ENCODE measurements at places on chromosomes 7 and 10.

DNA sequence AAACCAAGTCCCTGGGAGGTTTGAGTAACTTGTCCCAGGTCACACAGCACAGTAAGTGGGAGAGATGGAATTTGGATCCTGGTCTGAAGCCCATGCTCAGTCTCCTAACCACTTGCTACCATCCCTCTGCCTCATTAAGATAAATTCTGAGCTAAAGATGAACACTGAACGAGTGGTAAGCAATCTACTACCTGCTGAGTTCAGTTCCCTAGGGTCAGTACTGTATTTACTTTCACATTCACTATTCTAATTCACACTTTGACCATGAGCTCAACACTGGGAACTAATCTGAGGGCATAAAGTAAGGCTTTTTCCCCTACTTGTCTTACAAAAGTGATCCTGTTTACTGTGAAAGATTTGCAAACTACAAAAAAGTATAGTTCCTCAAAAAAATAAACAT, 2.4 kb downstream of the UROS start:
- DNase-seq: no peak

DNA sequence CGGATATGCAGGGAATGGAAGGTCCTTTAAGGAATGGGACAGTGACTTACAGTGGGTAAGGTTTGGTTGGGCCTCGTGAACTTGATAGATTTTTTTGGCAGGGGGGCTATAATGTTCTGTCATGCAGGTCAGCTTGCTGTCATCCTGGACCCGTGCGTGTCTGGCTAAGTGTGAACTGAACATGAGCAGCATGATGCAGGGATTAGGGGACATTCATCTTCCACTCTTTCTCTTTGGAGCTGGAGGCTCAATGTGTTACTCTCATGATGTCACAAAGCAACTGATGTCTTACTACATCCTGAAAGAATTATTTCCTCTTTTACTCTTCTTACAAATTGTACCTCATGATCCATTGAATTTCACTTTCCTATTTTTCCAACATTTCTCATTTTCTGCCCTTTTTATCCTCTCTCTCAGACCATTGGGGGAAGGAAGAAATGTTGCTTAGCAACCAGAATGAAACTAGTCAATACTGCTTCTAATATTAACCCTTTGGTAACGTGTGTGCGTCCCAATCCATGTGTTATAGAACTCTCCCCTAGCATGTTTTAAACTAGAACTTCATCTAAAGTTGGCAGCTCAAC, 549.1 kb downstream of the LRMDA start:
- DNase-seq: no peak

- no peak for DNase-seq
Observed at GRCh38 chr7:90250601-90251303, 5.8 kb downstream of the CFAP69 start.

DNA sequence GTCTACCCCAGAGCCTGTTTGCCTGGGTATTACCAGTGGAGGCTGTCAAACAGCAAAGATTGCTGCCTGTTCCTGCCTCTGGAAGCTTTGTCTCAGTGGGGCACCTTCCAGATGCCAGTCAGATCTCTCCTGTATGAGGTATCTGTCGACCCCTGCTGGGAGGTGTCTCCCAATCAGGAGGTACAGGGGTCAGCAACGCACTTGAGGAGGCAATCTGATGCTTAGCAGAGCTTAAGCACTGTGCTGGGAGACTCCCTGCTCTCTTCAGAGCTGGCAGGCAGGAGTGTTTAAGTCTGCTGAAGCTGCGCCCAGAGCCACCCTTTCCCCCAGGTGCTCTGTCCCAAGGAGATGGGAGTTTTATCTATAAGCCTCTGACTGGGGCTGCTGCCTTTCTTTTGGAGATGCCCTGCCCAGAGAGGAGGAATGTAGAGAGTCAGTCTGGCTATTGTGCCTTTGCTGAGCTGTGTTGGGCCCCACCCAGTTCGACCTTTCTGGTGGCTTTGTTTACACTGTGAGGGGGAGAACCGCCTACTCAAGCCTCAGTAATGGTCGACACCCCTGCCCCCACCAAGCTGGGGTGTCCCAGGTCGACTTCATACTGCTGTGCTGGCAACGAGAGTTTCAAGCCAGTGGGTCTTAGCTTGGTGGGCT, 62.2 kb downstream of the PPP1R9A start:
- no peak for DNase-seq

DNA sequence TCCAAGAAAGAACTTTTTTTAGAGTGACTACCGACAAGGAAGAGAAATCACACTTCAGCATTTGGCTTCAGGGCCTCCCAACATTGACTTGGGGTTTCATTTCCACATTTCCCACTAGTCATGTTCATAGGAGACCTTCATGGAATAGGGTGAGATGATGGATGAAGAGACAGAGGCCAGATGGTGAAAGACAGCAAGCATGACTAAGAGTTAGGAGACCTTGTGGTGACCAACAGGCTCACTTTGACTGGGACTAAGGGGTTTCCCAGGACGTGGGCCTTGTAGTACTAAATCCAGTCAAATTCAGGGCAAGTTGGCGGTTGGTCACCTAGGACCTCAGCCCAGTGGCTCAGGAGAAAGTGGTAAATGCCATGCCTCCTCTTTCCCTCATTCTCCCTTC, 3.0 kb upstream of the GIMAP5 start:
- DNase-seq: no peak

- DNase-seq: no peak
Observed at GRCh38 chr10:61633665-61634064, 29.1 kb upstream of the CABCOCO1 start.

DNA sequence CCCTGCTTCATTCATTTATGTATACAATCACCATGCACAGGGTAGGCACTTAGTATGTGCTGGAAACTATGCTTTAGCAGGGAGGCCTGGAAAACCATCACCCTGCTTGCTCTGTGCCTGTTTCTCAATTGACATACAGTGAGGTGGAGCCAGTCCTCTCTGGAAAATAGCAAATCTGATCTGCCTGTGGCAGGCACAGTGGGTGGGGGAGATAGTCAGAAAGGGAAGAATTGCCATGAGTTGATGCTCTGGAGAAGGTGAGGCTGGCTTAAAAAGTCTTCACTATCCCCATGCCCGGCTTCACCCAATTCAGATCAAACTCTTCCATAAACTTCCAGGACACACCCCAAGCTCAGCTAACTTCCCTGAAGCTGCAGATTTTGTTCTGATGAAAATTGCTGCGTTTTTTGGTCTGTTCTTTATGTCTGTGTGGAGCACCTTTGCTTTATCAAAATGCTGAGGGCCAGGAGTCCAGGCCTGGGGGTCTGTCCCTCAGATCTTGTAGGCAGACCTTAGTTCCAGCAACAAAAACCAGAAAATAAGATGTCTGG, 84.8 kb downstream of the ANK3 start:
- DNase-seq: no peak

DNA sequence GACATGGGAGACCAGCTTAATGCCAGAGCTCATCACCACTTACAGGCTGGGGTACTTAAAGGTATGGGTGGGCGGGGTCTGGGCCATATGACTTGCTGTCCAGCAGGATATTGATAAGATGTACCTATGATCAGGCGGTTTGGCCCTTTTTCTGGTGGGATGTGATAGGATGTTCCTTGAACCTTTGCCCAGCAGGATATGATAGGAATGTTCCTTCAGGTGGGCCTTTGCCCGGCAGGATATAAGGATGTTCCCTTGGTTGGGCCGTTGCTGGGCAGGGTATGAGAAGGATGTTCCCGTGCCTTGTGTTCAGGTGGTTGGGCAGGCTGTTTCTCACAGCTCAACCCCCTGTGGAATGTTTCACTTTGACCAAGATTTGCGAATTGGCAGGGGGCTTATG, 187.2 kb upstream of the CXCL12 start:
- no peak for DNase-seq

GRCh38 chr7:93535616-93536015, 38.9 kb downstream of the CALCR start:
- DNase-seq: no peak

GRCh38 chr7:42493436-42494198, 256.6 kb upstream of the GLI3 start:
- DNase-seq: peak; percentile 44

GRCh38 chr7:138876326-138876725, 78.3 kb upstream of the ATP6V0A4 start:
- no peak for DNase-seq

GRCh38 chr10:76301950-76302349, 870.5 kb downstream of the LRMDA start:
- DNase-seq: no peak

DNA sequence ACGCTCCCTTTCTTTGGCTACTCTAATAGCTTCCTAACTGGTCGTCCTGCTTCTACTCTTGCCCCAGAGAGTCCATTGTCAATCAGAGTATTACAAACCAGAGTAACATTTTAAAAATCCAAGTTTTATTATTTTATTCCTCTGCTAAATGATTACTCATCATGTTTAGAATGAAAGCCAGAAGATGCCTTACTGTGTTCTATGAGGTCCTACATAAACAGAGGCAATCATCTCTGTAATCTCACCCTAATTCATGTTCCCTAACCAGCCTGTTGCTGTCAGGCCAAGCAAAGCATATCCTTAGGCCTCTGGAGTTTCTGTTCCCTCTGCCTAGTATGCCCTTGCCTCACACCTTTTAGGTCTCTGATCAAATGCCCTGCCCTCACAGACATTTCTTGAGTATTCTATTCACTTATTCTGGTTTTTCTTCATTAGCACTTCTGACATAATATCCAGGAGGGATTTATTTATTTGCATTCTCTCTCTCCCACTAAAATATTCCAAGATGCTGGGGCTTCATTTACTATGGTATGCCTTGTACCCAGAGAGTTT, 497.5 kb downstream of the PHTF2 start:
- DNase-seq: no peak

DNA sequence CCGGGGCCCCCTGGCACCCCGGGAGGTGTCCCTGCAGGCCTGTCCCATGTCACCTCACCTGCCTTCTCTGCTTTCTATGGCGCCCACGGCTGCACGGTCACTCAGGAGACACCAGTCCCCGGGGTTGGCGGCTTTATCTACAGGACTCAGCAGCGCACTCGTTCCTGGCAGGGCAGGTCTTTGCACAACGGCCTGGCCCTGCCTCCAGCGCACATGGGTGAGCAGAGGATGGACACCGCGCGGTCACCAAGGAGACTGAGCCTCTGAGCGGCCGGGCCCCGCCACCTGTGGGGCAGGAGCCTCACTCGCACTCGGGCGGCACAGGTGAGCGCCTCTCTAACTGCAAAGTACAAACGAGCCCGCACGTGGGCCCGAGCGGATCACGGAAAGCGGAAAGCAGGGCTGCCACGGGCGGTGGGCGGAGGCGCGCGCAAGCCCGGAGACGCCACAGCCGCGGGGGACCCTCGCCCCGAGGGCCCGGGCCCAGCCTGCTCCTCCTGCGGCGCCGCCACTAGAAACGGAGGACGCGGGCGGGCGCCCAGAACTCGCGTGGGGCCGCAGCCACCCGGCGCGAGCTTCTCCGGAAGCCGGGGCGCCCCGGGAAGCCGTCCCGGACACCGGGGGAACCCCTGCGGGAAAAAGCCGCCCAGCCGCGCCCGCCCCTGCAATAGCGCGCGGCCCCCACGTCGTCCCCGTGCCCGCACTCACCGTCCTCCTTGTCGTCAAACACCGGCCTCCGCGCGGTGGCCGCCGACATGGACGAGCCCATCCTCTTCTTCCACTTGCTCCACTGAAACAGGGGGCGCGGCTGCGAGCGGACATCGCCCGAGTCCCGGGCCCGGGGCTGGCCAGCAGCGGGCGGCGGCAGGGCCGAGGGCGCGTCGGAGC, 642 bp downstream of the STK32C start:
- DNase-seq: peak; percentile 16

DNA sequence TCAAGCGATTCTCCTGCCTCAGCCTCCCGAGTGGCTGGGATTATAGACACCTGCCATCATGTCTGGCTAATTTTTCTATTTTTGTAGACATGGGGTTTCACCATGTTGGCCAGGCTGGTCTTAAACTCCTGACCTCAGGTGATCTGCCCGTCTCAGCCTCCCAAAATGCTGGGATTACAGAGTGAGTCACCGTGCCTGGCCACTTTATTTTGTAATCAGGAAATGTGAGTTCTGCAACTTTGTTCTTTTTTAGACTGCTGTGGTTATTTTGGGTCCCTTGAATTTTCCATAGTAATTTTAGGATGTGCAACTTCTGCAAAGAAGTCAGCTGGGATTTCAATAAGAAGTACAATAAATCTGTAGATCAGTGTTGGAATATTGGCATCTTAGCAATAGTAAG, 96.8 kb downstream of the CYTH3 start:
- no peak for DNase-seq

- no peak for DNase-seq
Observed at GRCh38 chr10:15545884-15546283, 173.8 kb downstream of the ITGA8 start.

GRCh38 chr7:148173369-148173768, 417.2 kb upstream of the C7orf33 start:
- no peak for DNase-seq

- no peak for DNase-seq
Observed at GRCh38 chr7:83835424-83835823, 186.5 kb upstream of the SEMA3E start.

- DNase-seq: peak; percentile 86
Observed at GRCh38 chr7:151110941-151111645, 24.8 kb downstream of the AGAP3 start.

DNA sequence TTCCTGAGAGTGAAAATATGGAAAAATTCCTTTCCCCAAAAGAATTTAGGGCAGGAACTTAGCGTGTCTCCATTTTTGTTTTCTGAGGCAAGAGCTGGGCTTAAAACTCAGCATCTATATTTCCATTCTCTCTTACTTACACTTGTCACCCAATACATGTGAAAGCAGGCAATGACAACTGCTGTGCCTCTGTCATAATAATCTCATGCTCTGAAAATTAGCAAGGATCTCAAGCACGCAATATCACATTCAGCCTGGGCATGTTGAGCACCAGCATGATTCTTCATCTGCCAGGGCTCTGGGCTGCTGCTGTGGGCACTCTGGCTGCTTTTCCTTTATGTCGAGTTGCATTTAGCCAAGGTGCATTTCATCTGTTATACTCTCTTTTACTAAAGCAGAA, 255.5 kb downstream of the SNX10 start:
- DNase-seq: no peak

DNA sequence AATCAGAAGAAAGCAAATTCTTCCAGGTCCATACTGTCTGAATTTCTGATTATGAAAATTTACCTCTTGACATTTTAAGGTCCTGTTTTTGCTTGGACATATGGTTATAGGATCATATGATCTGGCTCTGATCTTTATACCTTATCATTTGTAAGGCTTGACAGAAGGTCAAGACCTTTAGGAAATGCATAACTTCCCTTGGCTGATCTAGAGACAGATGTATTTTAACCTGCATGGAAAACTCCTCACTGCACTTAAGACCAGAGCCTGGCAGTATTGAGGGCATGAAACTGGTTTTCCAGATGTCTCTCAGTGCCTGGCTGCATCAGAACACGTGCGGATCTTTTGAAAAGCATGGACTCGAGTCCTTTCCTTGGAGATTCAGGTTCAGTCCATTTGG, 55.9 kb downstream of the TRRAP start:
- no peak for DNase-seq

GRCh38 chr7:74064696-74065095, 18.9 kb upstream of the LIMK1 start:
- no peak for DNase-seq

GRCh38 chr7:129110258-129110981, 34.1 kb upstream of the TSPAN33 start:
- DNase-seq: no peak
